ENCODE measurements at places on chromosomes 4 and X.

DNA sequence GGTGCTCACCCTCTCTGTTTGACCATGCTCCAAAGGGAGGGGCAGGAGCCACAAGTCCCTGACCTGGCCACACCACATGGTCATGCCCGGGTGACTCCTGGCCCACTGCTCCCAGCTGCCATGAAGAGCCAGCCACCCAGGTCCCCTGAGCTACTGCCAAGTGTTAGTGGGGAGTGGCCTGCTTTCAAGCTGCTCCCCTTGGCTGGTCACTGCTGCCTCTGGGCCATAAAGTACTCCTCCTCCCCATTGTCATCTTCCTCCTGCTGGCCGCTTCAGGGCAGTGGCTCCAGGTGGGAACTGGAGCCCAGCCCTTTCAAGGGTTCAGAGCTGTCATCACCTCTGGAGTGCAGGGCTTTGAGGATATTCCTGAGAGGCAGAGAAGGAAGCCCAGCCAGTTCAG lies 27.3 kb upstream of the RBBP7 start:
- H3K4me1 ChIP-seq = no peaks in the 10 kb centered on the region
- no peak overlapping the region for H3K27ac ChIP-seq
- no peaks in the 10 kb centered on the region for H3K36me3 ChIP-seq
- no peak overlapping the region for H3K4me3 ChIP-seq

GRCh38 chrX:110914281-110914680 lies 118.7 kb upstream of the CHRDL1 start:
- DNase-seq = peak; percentile 27
- no peaks in the 10 kb centered on the region for H3K27me3 ChIP-seq
- H3K27ac ChIP-seq = no peak overlapping the region
- H3K4me1 ChIP-seq = no peaks in the 10 kb centered on the region
- no peaks in the 10 kb centered on the region for H3K36me3 ChIP-seq

- no peak overlapping the region for H3K4me3 ChIP-seq
- H3K27me3 ChIP-seq = peaks cover 12% of the 10 kb centered on the region
- peak overlapping the region; percentile 85 for H3K27ac ChIP-seq
- H3K36me3 ChIP-seq = no peaks in the 10 kb centered on the region
- no peak for DNase-seq
Measured at GRCh38 chrX:69137371-69138117, 27.7 kb downstream of the PJA1 start.

- no peaks in the 10 kb centered on the region for H3K36me3 ChIP-seq
- no peak for DNase-seq
- no peak overlapping the region for H3K4me3 ChIP-seq
- no peaks in the 10 kb centered on the region for H3K4me1 ChIP-seq
Measured at GRCh38 chrX:28609917-28610613, 22.8 kb downstream of the IL1RAPL1 start.

GRCh38 chr4:119794681-119795080 lies 166.1 kb upstream of the PDE5A start:
- no peaks in the 10 kb centered on the region for H3K27me3 ChIP-seq
- no peak overlapping the region for H3K27ac ChIP-seq
- H3K4me3 ChIP-seq = no peak overlapping the region
- no peaks in the 10 kb centered on the region for H3K36me3 ChIP-seq
- no peaks in the 10 kb centered on the region for H3K4me1 ChIP-seq

- H3K27ac ChIP-seq = no peak overlapping the region
- H3K4me3 ChIP-seq = no peak overlapping the region
- no peaks in the 10 kb centered on the region for H3K36me3 ChIP-seq
- H3K27me3 ChIP-seq = no peaks in the 10 kb centered on the region
- no peaks in the 10 kb centered on the region for H3K4me1 ChIP-seq
- peak; percentile 20 for DNase-seq
Measured at GRCh38 chr4:93635943-93636342, 192.6 kb upstream of the ATOH1 start.

- H3K27ac ChIP-seq = no peak overlapping the region
- H3K27me3 ChIP-seq = peaks cover 2% of the 10 kb centered on the region
- H3K36me3 ChIP-seq = no peaks in the 10 kb centered on the region
- no peak overlapping the region for H3K4me3 ChIP-seq
Measured at GRCh38 chr4:138658518-138658917, 357.1 kb upstream of the NOCT start.
